ENCODE measurements at places on chromosomes 6 and 20. TPM values are rescaled to one million over a fixed set of nuclear protein-coding genes. Genes with fewer than 3 reads are reported as not detected.

CALHM4 gene
- total RNA-seq: not detected

VWA7 gene
- total RNA-seq: 1.5 TPM

PXMP4 gene
- total RNA-seq: 5.4 TPM

SPATA25 gene
- total RNA-seq: 0.71 TPM

IRF4 gene
- total RNA-seq: 0.21 TPM

ADGB gene
- total RNA-seq: not detected

POU5F1 gene
- total RNA-seq: 9.5 TPM

TINAG gene
- total RNA-seq: not detected

CLVS2 gene
- 0.15 TPM for total RNA-seq

LY6G6F gene
- total RNA-seq: not detected

GMDS gene
- 10.9 TPM for total RNA-seq

NMBR gene
- not detected for total RNA-seq

COX4I2 gene
- not detected for total RNA-seq

ID4 gene
- total RNA-seq: 0.72 TPM

SLC16A10 gene
- 0.56 TPM for total RNA-seq

KHDC1L gene
- total RNA-seq: 0.38 TPM

SCUBE3 gene
- total RNA-seq: 0.07 TPM

MCCD1 gene
- not detected for total RNA-seq

SLPI gene
- 11.8 TPM for total RNA-seq

C20orf202 gene
- not detected for total RNA-seq

COL9A1 gene
- not detected for total RNA-seq

BNIP5 gene
- total RNA-seq: not detected

SMLR1 gene
- total RNA-seq: not detected

MATN4 gene
- total RNA-seq: 0.15 TPM

HLA-DRB5 gene
- total RNA-seq: not detected

RAB5IF gene
- total RNA-seq: 263 TPM

BPIFB6 gene
- total RNA-seq: not detected

GPR6 gene
- not detected for total RNA-seq

LAMP5 gene
- total RNA-seq: not detected

IL20RA gene
- 0.03 TPM for total RNA-seq

PBOV1 gene
- not detected for total RNA-seq

Data from A549 treated with GW870086 at 1 μM for 4 hours (cell line).